Germinal center (tissue), 1 donor: ENCODE measurements at places on chromosomes 2 and 18.
A peak's percentile ranks its signal among the peaks of the same experiment; 100 is the strongest.

GRCh38 chr2:70412294-70413070, 110.6 kb upstream of the FAM136A start:
- DNase-seq, result no peak

- DNase-seq, result no peak
Measured at GRCh38 chr2:113187771-113188170, 14.0 kb downstream of the PSD4 start.

GRCh38 chr18:64201781-64202180, 52.9 kb upstream of the LINC00305 start:
- DNase-seq, result no peak

DNA sequence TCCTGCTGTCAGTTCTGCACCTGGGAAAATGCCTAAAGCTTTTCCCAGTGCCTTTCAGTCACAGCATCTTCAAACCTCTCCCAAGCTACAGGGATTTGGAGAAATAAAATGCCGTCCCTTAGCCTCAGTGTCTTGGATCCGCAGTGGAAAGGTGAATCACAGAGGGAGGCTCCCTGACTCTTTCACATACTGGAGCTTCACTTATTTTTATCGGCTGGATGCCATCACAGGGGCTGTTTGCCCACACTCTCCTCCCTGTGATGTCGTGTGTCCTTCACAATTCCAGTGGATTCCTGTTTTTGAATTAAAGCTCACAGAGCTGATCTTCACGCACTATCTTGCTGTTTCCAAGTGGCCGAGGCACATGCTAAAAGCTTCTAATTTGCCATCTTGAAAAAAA, 1303.1 kb upstream of the DDX18 start:
- DNase-seq, result no peak

- no peak for DNase-seq
Measured at GRCh38 chr2:20175931-20176330, 49.0 kb downstream of the SDC1 start.

GRCh38 chr2:203014456-203015199, at the start of gene NBEAL1:
Gene NBEAL1 (plus strand): TSS chr2:203014875. CDS start chr2:203016385, 1,510 bp downstream.
- peak; percentile 96 for DNase-seq

GRCh38 chr2:109712746-109713145, 81.4 kb upstream of the RGPD5 start:
- DNase-seq, result no peak

DNA sequence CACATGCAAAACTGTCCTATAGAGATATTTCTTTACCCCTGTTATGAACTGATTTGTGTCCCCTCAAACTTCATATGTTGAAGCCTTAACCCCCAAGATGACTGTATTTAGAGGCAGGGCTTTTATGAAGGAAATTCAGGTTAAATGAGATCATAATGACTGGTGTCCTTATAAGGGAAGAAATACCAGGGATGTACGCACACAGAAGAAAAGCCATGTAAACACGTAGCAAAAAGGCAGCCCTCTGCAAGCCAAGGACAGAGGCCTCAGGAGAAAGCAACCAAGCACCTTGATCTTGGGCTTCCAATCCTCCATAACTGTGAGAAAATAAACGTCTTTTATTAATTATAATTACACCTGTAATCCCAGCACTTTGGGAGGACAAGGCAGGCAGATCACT, 101.3 kb upstream of the NDUFV2 start:
- no peak for DNase-seq

- no peak for DNase-seq
Measured at GRCh38 chr18:53756610-53756972, 467.9 kb downstream of the MBD2 start.

- no peak for DNase-seq
Measured at GRCh38 chr18:59696311-59697235, 650 bp downstream of the CCBE1 start.

GRCh38 chr18:22277758-22278157, 108.4 kb downstream of the GATA6 start:
- no peak for DNase-seq
